ENCODE measurements at places on chromosomes 7 and 10. TPM values are rescaled to one million over a fixed set of nuclear protein-coding genes. Genes with fewer than 3 reads are reported as not detected.

IGF2BP3 gene
- 1.6 TPM for total RNA-seq

OR2A12 gene
- not detected for total RNA-seq

CLDN4 gene
- total RNA-seq: 0.84 TPM

PPP3CB gene
- total RNA-seq: 61.0 TPM

CPN1 gene
- total RNA-seq: not detected

- no peaks in the 10 kb centered on the region for H3K4me1 ChIP-seq
- H3K36me3 ChIP-seq: no peaks in the 10 kb centered on the region
- H3K27ac ChIP-seq: no peak overlapping the region
- DNase-seq: peak; percentile 73
- no peak overlapping the region for H3K4me3 ChIP-seq
- H3K27me3 ChIP-seq: no peaks in the 10 kb centered on the region
These were observed 26.2 kb downstream of the TBATA start for GRCh38 chr10:70758757-70759514.

DNA sequence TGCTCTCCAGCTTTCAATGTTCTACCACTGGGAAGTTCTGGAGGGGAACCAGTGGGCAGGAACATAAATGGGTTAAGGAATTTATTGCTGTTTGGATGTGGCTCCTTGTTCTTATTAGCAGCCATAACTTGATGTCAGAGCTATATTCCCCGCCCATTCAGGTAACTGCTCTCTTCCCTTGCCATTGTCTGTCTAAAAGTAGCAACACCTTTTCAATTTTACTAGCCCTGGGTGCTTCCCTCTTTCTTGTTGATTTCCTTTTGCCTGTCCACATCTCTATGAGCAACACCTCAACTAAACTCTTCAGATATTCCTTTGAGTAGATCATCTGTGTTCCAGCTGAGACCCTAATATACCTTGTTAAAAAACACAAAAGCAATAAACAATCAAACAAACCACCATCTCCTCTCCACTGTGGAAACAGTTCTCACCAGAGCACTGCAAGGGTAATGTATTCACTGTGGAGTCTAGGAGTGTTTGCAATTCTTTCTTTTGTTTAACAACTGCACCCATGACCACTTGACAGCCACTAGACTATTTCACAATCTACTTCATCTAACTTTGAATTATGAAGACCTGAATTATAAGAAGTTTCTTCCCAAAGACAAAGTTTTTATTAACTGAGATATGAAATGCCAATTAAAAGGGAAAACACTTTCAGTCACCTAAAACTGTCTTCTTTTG, 436.7 kb downstream of the IPMK start:
- no peaks in the 10 kb centered on the region for H3K4me1 ChIP-seq
- no peak overlapping the region for H3K27ac ChIP-seq
- H3K4me3 ChIP-seq: no peak overlapping the region
- H3K27me3 ChIP-seq: no peaks in the 10 kb centered on the region
- no peak for DNase-seq

DNA sequence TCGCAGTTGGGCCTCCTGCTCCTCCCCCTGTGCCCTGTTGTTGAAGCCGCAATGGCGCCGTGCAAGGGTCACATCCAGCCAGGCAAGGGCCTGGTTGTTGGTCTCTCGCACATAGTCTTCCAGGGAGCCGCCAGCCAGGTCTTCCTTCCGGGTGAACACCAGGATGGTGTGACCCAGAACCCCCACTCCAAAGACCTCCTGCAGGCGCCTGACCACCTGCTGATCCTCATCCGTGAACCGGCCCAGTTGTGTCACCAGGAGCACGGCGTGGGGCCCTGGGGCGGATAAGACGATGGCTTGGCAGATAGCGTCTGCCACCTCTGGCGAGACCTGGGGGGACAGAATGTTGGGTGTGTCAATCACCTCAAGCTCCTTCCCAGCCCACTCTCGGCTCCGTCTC, 4.2 kb downstream of the GIMAP6 start:
- H3K36me3 ChIP-seq: no peaks in the 10 kb centered on the region
- no peak for DNase-seq
- H3K4me1 ChIP-seq: no peaks in the 10 kb centered on the region
- no peak overlapping the region for H3K27ac ChIP-seq
- no peaks in the 10 kb centered on the region for H3K27me3 ChIP-seq
- no peak overlapping the region for H3K4me3 ChIP-seq

GRCh38 chr7:27607210-27607606, 55.5 kb downstream of the HIBADH start:
- no peak for DNase-seq
- no peak overlapping the region for H3K4me3 ChIP-seq
- H3K4me1 ChIP-seq: no peaks in the 10 kb centered on the region
- H3K36me3 ChIP-seq: no peaks in the 10 kb centered on the region
- H3K27ac ChIP-seq: no peak overlapping the region

DNA sequence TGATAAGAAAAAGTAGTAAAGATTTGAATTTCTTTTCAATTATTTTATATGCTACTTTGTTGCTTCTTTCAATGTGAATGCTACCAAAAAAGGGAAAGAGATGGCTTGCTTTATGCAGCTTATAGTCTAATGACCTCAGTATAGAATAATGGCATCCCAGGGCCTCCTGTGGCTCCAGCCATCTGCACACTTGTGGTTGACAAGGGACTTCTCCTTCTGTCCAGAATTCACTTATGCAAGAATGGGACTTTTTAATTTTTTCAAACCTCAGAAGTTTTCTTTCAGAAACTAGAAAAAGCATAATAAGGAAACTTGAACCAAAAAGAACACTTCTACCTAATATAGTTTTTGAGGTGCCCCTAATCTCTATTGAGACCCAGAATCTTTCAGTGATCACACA, 310.9 kb downstream of the CTNNA3 start:
- H3K4me1 ChIP-seq: no peaks in the 10 kb centered on the region
- H3K27me3 ChIP-seq: no peaks in the 10 kb centered on the region
- H3K4me3 ChIP-seq: no peak overlapping the region
- no peaks in the 10 kb centered on the region for H3K36me3 ChIP-seq
- DNase-seq: no peak
- no peak overlapping the region for H3K27ac ChIP-seq

GRCh38 chr10:108409306-108409705, 1244.8 kb upstream of the SORCS1 start:
- H3K36me3 ChIP-seq: no peaks in the 10 kb centered on the region
- H3K27ac ChIP-seq: no peak overlapping the region
- peaks cover 2% of the 10 kb centered on the region for H3K27me3 ChIP-seq

DNA sequence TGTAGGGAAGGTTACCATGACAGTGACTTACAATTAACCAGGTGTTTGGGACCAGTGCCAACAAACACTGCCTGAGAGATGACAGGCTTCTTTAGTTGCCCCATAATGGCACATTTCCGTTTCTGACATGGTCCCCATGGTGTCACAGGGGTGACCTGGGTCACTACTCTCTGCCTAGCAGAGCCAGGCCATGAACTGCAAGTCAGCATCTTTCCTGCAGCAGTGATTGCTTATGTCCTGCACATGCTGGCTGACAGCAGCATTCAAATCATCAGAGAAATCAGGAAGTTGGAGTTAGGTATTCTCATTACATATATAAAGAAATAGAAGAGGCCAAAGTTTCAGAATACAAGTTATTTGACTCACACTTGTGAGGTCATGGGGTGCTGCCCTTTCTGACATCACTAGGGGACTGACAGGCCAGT, 47.1 kb upstream of the ZNRF2 start:
- H3K36me3 ChIP-seq: no peaks in the 10 kb centered on the region
- H3K27me3 ChIP-seq: no peaks in the 10 kb centered on the region
- DNase-seq: no peak
- H3K4me1 ChIP-seq: peaks cover 4% of the 10 kb centered on the region

DNA sequence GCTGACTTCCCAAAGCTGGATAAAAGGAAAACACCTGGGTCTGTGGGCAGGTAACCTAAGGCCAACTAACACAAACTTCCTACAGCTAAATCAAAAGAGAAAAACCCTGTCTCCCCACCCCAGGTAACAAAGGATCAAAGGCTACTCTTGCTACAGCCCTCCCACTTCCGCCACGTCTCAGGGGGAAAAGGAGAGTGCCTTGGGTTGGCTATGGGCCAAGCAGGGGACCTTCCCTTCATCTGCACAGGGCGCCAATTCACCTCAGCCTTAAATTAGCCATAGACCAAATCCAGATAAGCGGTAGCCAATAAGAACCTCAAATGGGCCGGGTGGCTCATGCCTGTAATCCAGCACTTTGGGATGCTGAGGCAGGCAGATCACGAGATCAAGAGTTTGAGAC, 69.1 kb upstream of the LANCL2 start:
- no peak overlapping the region for H3K4me3 ChIP-seq
- H3K36me3 ChIP-seq: no peaks in the 10 kb centered on the region
- no peak for DNase-seq

- H3K36me3 ChIP-seq: no peaks in the 10 kb centered on the region
- no peaks in the 10 kb centered on the region for H3K4me1 ChIP-seq
- no peak overlapping the region for H3K4me3 ChIP-seq
- no peak for DNase-seq
These were observed 38.8 kb upstream of the ZMYND11 start for GRCh38 chr10:96466-96865.

- no peak overlapping the region for H3K27ac ChIP-seq
- DNase-seq: no peak
- no peak overlapping the region for H3K4me3 ChIP-seq
- no peaks in the 10 kb centered on the region for H3K4me1 ChIP-seq
- no peaks in the 10 kb centered on the region for H3K27me3 ChIP-seq
- H3K36me3 ChIP-seq: no peaks in the 10 kb centered on the region
These were observed 98.2 kb upstream of the NEBL start for GRCh38 chr10:20995123-20995987.

DNA sequence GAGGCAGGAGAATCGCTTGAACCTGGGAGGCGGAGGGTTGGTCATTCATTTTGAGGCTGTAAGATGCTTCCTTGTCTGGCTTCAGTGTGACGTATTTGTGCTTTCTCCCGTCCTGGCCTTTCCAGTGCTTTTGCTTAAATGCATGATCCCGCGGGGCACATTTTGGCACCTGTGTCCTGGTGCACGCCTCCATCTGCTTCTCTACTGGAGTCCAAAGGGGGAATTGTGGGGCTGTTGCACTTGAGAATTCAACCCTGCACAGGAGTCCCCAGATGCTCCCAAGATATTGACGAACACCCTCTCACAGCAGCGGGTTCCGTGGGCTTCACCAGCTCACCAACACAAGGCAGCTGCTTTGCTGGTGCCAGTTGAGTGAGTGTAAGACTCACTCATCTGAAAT, 10.3 kb upstream of the LRRC27 start:
- peak; percentile 50 for DNase-seq
- no peaks in the 10 kb centered on the region for H3K27me3 ChIP-seq
- no peak overlapping the region for H3K27ac ChIP-seq
- no peak overlapping the region for H3K4me3 ChIP-seq
- no peaks in the 10 kb centered on the region for H3K4me1 ChIP-seq
- no peaks in the 10 kb centered on the region for H3K36me3 ChIP-seq

DNA sequence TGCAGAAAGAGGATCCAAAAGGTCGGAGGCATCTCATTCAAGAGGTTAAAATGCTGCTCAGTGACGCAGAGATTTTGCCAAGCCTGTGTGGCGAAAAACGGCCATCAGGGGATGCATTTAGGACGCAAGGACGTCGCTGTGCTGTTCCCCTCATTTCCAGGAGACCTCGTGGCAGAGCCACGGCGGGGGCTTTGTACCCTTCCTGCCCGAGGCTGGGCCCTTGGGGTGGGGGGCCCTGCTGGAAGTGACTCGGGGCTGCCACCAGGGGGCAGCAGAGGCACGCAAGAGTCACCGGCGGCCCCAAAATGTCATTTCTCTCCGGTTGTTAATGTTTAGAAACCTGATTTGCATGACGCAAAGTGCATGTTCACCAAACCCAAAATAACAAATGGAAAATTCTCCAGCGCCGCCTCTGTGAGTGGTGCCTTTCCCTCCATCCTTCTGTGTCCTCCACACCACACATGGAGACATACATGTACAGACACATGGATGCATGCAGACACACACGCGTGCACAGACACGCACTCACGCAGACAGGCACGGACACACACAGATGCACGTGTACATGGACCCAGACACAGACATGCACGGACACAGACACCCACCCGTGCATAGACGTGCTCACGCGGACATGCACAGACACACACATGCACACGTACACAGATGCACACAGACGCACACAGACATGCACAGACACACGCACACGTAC, 51.0 kb upstream of the NKX6-2 start:
- no peak overlapping the region for H3K4me3 ChIP-seq
- DNase-seq: peak; percentile 38
- no peaks in the 10 kb centered on the region for H3K36me3 ChIP-seq
- no peaks in the 10 kb centered on the region for H3K4me1 ChIP-seq

DNA sequence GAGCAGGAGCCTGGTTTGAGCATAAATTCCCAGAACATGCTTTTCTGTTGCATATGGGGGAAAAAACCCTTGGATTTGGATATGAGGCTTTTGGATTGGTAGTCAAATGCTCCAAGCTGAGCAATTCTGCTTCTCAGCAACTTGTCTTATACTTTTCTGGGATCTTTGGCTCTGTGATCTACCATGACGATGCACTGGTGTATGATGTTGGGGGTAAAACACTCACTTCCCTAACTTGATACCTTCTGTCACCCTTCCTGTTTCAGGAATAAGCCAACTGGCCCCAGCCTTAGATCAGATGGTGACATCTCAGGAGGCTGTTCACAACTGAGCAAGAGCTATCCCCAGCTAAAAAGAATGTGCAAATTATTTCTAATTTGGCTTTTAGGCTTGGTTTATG, 13.1 kb upstream of the CPA4 start:
- H3K4me1 ChIP-seq: no peaks in the 10 kb centered on the region
- DNase-seq: no peak
- H3K27me3 ChIP-seq: no peaks in the 10 kb centered on the region
- H3K4me3 ChIP-seq: no peak overlapping the region
- no peak overlapping the region for H3K27ac ChIP-seq
- H3K36me3 ChIP-seq: no peaks in the 10 kb centered on the region

DNA sequence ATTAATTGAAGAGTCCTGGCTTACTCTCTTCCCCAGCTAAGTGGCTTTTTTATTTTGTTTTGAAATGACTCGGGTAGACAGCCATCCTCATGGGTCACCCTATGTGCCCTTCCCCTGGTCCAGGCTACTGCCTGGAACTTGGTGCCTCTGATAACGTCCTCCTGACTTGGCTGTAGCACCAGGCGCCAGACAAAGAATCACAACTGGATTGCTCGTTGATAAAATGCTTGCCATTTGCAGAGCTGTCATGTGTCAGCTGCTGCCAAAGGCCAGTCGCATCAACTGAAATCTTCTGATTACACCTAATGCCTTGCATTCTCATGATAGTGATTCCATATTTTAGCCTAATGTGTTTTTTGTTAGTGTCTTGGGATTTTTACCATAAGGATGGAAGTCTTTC, 27.4 kb upstream of the ABLIM1 start:
- no peak overlapping the region for H3K4me3 ChIP-seq
- peaks cover 4% of the 10 kb centered on the region for H3K4me1 ChIP-seq
- no peaks in the 10 kb centered on the region for H3K36me3 ChIP-seq
- no peak for DNase-seq
- peak overlapping the region; percentile 78 for H3K27ac ChIP-seq
